IPS DF 6.9 (cell line): ENCODE measurements at places on chromosomes 7 and 10.

DNA sequence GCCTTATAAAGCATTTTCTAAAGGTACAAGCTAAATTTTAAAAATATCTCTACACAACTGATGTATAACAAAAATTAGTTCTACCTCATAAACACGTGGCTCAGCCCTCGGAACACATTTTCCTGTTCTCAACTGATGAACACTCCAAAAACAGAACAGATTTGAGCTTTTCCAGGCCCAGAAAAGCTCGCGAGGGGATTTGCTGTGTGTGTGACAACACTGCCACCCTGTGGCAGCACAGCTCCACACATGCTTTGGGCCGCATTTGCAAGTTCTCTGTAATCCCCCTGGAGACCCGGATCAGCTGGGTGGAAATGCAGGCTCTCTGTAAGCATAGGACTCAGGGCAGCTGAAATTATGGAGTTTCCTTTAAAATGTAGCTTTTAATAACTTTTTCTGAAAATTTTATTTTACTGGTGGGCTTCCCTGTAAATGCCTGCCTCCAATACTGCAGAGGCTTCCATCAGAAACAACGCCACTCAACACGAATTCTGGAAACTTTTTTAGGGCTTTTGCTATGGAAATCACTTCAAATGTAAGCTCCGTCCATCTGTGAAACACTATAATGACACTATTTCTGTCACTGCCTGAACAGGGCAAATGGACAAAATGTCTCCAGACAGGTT, 155.5 kb downstream of the COBL start:
- DNase-seq, result peak; percentile 76

DNA sequence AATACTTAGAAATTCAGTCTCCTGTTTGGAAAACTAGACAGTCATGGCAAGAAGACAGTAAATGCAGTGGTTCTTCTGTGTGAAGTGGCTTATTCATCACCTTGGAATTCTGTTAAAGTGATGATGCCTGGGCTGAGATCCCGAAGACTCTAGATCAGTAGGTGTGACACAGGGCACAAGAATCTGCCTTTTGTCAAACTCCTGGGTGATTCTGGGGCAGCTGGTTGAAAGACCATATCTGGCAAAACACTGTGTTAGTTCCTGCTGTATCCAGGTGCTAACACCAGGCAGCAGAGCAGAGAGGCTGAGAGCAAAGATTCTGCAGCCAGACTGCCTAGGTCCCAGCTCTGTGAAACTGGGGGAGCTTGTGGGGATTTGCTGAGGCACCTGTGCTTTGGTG, 26.5 kb downstream of the MRC1 start:
- no peak for DNase-seq

GRCh38 chr10:46028584-46029460, 1.6 kb downstream of the NCOA4 start:
- no peak for DNase-seq

DNA sequence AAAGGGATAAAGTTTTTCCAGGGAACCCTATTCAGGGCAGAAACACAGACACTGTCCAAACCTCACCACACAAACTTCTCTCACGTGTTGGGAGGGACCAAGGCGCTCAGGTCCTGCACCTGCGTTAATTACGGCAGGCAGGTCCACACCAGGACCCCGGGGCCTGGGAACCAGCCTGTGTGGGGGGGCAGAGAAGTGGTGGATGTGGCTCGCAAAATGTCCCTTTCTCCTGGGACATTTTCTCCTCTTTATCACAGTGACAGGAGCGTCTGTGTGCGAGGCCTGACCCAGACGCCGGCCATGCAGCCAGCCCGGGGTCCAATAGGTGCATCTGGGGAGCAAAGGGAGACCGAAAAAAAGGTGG, 73.4 kb upstream of the ZNF722 start:
- DNase-seq, result no peak

DNA sequence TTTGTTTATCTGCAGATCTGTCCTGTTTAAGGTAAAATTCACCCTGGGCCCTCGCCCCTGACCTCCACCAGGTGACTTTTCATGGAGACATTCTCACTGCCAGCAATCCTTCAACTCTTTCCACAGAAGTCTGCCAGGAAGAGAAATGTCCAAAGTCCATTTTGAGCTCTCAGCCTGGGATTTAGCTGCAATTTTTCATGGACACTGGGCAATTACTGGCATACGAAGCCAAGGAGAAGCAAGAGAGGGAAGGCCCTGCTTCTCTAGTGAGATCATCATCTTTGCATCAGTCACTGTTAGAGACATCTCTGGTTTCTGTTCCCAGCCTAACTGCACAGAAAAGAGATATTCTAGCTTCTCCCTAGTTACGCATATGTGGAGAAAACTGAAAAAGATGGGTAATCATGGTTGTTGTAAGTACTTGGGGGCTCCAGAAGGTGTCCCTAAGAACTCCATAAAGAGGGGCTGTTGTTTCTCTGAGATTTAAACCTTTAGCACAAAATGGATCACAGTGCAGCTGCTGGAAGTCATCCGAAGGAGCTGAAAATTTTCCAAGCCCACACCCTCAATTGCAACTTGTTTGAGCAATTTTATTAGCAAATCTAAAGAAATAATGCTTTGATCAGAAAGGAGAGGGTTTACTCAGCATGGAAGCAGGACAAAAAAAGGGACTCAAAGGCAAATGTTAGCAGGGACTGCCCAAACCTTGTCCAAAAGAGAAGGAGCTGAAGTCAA, 168.9 kb downstream of the SNX10 start:
- no peak for DNase-seq

GRCh38 chr7:66167773-66168387, 37.3 kb upstream of the TPST1 start:
- no peak for DNase-seq
